Right renal pelvis (tissue), 4 donors: ENCODE measurements at places on chromosomes 6 and 20.

GRCh38 chr6:6486595-6486994, 101.9 kb upstream of the LY86 start:
- no peak for DNase-seq

DNA sequence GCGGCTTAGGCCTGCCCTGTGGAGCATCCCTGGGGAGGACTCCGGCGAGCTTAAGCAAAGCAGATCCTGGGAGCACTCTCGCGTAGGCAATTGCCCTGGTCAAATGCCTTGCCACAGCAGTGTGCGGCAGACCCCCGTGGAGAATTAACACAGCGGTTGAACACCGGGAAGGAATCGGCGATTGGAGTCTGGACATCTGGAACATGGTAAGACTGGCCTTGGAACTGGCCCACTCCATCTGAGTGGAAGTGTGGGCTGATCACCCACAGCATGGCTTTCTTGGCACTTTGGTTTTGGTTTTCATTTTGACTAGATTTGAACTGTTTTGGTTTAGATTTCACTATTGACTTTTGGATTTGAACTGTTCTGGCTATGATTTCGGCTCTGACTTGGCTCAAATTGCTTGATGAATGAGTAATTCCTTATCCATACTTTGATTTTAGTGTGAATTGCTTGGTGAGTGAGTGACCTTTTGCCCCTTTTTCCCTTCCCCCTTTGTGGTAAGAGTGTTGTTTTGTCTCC, 300.7 kb downstream of the RNGTT start:
- no peak for DNase-seq

- DNase-seq = no peak
These were observed 386.1 kb downstream of the LAMA2 start for GRCh38 chr6:129269076-129269475.

DNA sequence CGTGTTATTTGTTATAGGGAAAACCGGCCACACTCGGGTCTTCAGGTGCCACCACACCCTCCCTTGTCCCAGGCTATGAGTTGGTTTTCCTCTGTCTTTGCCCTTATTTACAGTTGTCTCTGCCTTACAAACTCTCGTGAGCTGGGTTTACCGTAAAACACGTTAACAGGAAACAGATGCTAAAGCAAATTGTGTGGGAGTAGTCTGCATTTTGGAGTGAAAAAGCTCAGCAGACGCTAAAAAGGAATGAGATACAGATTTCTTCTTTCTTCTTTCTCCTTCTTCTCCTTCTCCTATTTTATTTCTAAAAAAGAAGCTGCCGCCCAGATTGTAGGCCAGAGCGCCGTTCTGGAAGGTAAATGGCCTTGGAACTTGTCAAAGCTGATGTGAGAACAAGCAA, 51.9 kb downstream of the APCDD1L start:
- no peak for DNase-seq

- no peak for DNase-seq
These were observed 242.1 kb downstream of the GJA1 start for GRCh38 chr6:121677571-121677970.

DNA sequence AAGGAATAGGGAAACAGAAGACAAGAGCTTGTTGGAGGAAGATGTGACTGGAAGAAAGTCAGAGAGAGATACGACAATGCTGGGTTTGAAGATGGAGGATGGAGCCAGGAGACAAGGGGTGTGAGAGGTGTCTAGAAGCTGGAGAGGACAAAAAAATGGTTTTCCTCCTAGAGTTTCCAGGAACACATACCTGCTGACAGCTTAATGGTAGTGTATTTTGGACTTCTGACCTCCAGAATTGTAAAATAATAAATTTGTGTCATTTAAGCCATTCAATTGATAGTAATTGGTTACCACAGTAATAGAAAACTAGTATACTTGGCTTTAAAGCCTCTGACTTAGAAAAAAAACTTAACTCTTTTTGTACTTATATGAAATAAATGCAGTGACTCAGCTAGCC, 3.6 kb downstream of the AIG1 start:
- no peak for DNase-seq

DNA sequence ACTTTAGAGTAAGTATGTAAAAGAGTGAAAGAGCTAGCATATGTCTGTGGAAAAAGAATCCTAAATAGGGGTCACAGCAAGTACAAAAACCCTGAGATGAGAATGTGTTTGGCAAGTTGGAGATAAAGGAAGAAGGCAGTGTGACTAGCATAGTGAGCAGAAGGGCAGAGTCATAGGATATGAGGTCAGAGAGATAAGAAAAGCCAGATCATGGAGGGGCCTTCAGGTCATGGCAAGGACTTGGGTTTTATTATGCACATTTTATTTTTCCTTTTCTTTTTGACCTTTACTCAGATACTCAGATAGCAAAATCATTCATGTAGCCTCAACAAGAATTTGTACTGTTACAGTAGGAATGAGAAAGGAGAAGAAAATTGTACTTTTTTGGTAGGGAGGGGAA, 138.0 kb downstream of the GJA1 start:
- DNase-seq = no peak

GRCh38 chr6:1228754-1229191, 83.1 kb upstream of the FOXQ1 start:
- no peak for DNase-seq

GRCh38 chr6:137259349-137259748, 40.2 kb upstream of the IFNGR1 start:
- DNase-seq = no peak

- no peak for DNase-seq
These were observed 24.1 kb downstream of the RBCK1 start for GRCh38 chr20:432208-432607.

GRCh38 chr20:49043000-49043399, 3.1 kb upstream of the CSE1L start:
- no peak for DNase-seq

DNA sequence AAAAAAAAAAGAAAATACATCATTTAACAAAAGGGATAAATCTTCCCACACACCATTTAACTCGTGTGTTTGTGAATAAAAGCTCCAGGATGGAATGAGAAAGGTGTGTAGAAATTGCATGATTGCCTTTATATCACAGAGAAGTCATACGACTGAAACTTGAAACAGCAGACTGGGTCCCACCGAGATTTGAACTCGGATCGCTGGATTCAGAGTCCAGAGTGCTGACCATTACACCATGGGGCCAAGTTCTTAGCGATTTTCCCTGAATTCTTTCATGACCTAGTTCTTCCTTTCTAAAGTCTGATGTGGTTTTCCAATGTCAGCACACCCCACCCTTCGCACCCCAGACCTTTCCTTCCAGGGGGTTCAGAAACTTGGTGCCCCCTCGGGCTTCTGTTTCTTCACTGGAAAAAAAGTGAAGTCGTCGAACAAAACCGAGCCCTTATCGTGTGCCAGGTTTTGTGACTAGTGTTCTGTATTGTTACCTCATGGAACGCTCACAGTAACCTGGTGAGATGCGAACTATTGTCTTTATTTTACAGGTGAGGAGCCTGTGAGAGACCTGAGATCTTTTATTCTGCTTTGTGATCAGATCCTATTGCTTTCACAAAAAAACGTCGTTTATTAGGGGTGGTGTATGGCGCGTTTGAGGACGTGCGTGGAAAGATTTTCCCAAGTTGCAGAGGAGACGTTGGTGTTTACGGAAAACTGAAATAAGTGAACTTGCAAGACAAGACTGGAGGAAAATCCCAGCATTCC, 120.8 kb downstream of the OR2B2 start:
- DNase-seq = peak; percentile 71

DNA sequence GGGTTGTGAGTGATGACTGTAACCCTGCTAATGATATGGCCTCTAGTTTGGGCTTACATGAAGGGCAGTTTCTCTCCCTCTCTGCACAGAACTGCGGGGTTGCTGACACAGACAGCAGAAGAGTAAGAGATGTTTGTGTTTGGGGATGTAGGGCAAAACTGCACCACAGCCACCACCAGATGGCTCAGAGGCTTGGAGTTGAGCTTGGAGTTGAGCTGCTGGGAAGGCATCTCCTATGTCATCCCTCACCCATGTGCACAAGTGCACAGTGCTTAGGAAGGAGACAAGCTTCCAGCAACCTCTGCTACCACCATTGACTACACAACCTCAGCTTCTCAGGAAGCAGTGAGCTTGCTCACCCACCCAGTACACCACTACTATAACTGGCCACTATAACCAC, 303.9 kb upstream of the DEFB112 start:
- DNase-seq = no peak

- peak; percentile 69 for DNase-seq
These were observed at the start of gene CLIC1 for GRCh38 chr6:31736021-31736767. Gene CLIC1 (minus strand): TSS chr6:31736530. CDS start chr6:31736300, 230 bp downstream.
